ENCODE measurements at places on chromosomes 1 and 21. TPM values are rescaled to one million over a fixed set of nuclear protein-coding genes. Genes with fewer than 3 reads are reported as not detected.

The CDK18 gene
- total RNA-seq, result 1.6 TPM

The FAM151A gene
- total RNA-seq, result not detected

The TEDDM1 gene
- not detected for total RNA-seq

The PEAR1 gene
- 0.41 TPM for total RNA-seq

The LRP8 gene
- 8.1 TPM for total RNA-seq

The HMCN1 gene
- 0.14 TPM for total RNA-seq

The VWA5B1 gene
- total RNA-seq, result 0.08 TPM

The RXFP4 gene
- total RNA-seq, result not detected

The TMEM125 gene
- total RNA-seq, result not detected

The GBP1 gene
- total RNA-seq, result 15.5 TPM

The EXO5 gene
- 4.5 TPM for total RNA-seq

The KIF21B gene
- 65.4 TPM for total RNA-seq

The COL11A1 gene
- not detected for total RNA-seq

The SLC19A2 gene
- total RNA-seq, result 3.6 TPM

The ACTL8 gene
- total RNA-seq, result not detected

The CR1 gene
- 2.8 TPM for total RNA-seq

The ERICH3 gene
- not detected for total RNA-seq

The DMRTA2 gene
- total RNA-seq, result not detected

The ANKRD35 gene
- not detected for total RNA-seq

The PMVK gene
- 7.4 TPM for total RNA-seq

The CYP4A22 gene
- total RNA-seq, result not detected

The CAMK1G gene
- total RNA-seq, result not detected

The GUCA2B gene
- total RNA-seq, result not detected

The BROX gene
- 51.3 TPM for total RNA-seq

The FAM72A gene
- 1.2 TPM for total RNA-seq

The KCNJ15 gene
- total RNA-seq, result not detected

The EFNA1 gene
- 5.9 TPM for total RNA-seq

The IFNLR1 gene
- 1.2 TPM for total RNA-seq

The MEX3A gene
- 0.27 TPM for total RNA-seq

The PAPPA2 gene
- not detected for total RNA-seq

The DCST1 gene
- 0.33 TPM for total RNA-seq

The NMNAT2 gene
- not detected for total RNA-seq

The S100A12 gene
- total RNA-seq, result 4.0 TPM

The USP25 gene
- 45.0 TPM for total RNA-seq

The PKLR gene
- not detected for total RNA-seq

The TTC3 gene
- total RNA-seq, result 142 TPM

The TMPRSS3 gene
- 1.5 TPM for total RNA-seq
